ENCODE measurements at places on chromosomes 2 and 18.

DNA sequence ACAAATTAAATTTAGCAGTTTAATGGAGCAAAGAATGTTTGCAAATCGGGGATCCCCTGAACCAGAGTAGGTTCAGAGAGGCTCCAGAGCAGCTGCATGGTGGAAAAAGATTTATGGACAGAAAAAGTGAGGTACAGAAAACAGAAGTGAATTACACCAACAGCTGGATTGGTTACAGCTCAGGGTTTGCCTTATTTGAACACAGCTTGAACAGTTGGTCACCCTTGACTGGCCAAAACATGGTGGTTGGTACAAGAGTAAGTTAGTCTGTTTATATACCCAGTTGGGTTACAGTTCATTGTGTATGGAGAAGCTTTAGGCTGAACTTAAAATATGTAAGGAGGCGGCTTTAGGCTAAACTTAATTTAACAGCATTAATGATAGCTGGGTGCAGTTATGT, 5.4 kb upstream of the CDCA7 start:
- no peak for DNase-seq

DNA sequence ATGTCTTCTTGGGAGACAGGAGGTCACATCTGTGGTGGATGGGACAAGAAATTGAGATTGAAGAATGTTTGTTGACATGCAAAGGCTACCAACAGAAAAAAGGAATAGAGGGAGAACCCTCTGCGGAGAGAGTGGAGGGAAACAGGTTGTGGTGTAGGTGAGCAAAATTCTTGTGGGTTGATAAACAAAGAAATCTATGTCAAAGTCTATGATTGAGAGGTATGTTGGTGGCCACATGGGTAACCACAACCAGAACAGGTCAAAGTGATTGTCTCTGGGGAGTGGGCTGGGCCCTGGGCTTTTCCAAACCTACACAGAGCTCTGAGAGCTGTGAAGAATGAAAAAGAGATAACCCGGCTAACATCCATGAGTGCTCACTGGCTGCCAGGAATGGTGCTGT, 62.8 kb upstream of the NCK2 start:
- DNase-seq, result no peak

- DNase-seq, result no peak
Observed at GRCh38 chr2:170722301-170722700, 7.2 kb downstream of the SP5 start.

GRCh38 chr2:11492244-11492643, 26.3 kb upstream of the E2F6 start:
- no peak for DNase-seq

- no peak for DNase-seq
Observed at GRCh38 chr2:1818404-1818803, 74.1 kb upstream of the PXDN start.

DNA sequence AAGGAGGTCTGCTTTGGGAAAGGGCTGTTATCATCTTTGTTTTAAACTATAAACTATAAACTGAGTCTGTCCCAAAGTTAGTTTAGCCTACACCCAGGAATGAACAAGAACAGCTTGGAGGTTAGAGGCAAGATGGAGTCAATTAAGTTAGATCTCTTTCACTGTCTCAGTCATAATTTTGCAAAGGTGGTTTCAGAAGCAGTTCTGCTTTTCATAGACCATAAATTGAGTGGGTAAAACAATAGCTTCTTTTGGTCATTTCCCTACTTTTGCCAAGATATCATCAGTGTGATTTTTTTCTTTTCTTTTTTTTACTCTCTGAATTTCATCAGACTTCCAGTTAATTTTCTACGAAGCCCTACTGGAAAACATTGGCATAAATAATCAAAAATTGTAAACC, 117.0 kb downstream of the AP1S3 start:
- no peak for DNase-seq

DNA sequence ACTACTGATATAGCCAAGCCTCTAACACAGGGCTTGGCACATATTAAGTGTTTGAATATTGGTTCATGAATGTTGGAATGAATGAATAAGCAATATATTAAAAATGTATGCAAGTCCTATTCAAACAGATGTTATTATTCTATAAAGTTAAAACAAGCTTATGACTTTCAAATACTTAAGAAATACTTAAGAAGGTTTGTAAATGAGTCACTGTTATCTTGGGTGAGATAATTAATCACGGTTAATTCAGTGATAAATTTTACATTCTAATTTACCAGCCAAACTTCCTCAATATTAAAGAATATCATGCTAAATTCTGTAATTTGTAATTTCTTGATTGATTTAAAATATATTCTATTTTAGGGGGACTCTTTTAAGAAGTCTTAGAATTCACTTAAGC, 74.8 kb downstream of the RBMS1 start:
- DNase-seq, result no peak

GRCh38 chr18:62396967-62397366, 71.9 kb downstream of the TNFRSF11A start:
- no peak for DNase-seq

DNA sequence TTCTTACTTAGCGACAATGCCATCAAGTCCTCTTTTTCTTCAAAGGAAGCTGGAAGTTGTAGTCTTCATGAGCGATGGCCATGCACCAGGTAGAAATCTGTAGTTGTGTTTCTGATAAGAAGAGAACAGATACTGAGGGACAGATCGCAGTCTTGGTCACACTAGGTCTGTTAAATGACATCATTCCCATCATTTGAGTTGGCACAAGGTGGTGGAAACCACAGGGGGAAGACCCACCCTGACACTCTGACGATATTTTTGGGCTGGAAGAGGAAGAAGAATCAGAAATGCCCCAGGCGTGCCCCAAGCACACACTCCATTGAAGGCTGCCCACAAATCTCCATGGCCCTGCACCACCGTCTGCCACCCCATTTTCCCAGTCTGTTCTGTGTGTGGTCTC, 89.0 kb upstream of the BOD1L2 start:
- no peak for DNase-seq

- no peak for DNase-seq
Observed at GRCh38 chr2:2993172-2993692, 384.4 kb downstream of the EIPR1 start.

- DNase-seq, result peak; percentile 24
Observed at GRCh38 chr18:74836296-74837139, 238.8 kb downstream of the ZNF407 start.

- DNase-seq, result peak; percentile 85
Observed at GRCh38 chr2:43212931-43213330, 13.5 kb downstream of the ZFP36L2 start.

GRCh38 chr2:161141033-161141432, 19.2 kb upstream of the TANK start:
- no peak for DNase-seq

DNA sequence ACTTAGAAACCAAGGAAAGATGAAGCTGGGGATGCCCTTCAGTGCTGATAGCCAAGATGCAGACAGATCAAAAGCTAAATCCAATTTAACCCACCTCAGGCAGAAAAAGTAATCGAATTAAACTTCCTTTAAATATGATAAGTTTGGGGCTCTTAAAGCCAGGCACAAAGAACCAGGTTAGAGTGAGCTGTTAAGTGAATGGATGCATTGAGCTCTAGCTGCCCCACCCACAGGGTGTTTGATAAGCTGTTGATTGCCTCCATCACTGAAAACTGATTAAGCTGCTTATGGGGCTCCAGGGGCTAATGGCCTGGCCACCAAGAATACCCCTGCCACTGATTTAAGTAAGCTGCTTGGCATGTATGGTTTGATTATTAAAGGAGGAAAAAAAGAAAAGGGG, 119.8 kb downstream of the PLEKHM3 start:
- DNase-seq, result no peak

DNA sequence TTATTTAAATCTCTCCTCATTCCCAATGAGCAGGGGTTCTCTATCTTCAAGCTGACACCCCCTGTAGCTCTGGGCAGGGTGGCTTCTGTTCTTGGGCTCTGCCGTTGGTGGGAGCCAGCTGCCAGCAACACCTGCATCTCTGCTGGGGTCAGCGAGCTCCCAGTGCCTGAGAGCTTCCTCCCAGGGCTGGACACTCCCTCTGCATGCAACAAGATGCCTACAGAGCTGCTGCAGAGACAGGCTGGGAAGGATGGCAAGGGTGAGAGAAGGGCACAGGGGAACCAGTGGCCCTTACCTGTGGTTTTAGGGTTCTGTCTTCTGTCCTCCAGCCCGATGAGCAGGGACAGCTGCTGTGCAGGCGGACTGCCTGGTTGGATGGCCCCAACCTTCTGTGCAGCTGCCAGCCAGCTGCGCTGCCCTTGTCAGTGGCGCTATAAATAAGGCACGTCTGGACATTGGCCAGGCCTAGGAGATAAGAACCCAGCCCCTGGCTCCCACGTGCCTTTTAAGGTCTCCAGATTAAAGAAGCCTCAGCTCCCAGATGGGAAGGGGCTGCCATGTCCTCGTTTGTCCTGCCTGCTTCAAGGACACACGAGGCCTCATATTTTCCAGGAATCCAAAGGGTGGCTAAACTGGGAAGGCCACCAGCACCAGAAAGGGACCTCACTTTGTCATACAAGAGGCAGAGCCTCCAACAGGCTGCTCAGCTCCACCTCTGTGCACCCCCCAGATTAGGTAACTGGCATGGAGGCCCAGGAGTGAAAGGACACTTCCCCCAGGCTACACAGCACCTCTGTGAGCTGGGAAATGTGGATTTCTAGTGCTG, 39.5 kb upstream of the FHL2 start:
- DNase-seq, result no peak

- no peak for DNase-seq
Observed at GRCh38 chr2:41695198-41696113, 352.4 kb upstream of the PKDCC start.

DNA sequence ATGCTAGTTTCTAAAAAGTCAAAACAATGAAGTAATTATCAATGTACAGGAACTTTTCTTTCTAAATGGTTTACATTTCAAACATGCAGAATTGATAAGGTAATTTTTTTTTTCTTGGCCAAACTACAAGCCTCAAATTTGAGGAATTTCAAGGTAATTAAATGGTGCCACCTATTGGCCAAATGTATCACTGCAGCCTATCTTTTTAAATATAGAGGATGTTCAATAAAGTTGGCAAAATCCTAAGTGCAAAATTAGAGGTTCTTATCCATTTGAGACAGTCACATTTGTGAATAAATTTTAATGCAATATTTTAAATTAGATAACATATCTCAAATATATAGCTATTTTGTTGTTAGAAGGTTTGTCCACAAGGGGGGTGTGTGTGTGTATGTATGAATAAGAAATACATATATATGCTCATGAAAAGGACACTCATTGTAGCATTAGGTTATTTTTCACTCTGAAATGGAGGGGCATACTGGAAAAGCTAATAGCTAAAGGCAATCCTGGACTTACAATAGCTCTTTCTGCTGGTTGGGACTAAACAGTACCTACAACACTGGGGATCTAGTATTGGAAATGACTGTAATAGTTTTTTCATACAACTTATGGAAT, 26.2 kb downstream of the MMADHC start:
- DNase-seq, result peak; percentile 61

- no peak for DNase-seq
Observed at GRCh38 chr18:44654573-44654972, 26.1 kb upstream of the SETBP1 start.

All from KBM-7 (cell line).